ENCODE measurements at places on chromosomes 11 and 22.

DNA sequence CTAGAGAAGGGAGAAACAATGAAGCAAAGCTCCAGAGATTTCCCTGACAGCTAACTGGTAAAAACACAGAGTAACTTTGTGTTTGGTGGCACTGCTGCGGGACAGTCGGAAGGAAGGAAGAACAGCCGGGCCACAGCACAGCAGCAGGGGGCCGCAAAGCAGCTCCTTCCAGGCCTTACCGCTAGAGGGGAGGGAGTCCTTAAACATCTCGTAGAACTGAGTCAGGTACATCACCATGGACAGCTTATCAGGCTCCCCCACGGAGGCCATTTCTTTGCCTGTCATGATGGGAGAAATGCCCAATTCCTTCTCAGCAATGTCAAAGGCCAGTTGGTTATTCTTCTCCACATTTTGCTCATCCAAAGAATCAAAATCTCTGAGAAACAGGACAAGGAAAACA is 114.6 kb upstream of the BID start:
- peak; percentile 28 for DNase-seq

DNA sequence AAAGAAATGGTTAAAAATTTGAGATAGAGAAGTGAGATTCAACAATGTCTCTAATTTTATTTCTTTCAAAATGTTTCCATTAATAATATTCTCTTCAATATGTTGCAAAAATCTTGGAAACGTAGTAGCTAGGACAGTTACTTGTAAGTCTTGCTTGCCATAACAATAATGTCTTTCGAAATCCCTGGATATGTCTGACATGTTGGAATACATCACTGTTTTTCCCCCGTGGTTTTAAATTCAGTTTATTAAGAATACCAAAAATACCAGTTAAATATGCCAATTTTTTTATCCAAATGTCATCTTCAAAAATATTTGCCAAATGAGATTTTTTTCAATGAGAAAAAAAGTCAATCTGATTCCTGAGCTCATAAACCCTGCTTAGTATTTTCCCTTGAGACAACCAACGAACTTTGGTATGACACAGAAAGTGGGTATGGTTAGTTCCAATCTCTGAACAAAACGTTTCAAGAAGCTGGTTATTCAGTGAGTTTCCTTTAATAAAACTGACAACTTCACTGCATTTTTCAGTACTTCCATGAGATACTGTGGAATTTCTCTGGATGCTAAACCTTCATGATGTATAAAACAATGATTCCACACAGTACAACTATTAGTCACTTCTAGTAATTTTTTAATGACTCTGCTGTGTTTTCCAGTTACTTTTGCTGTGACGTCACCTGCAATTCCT is 36.7 kb upstream of the AMPD3 start:
- DNase-seq: peak; percentile 41

GRCh38 chr11:107583629-107584195 is 7.2 kb upstream of the ELMOD1 start:
- DNase-seq: peak; percentile 27

GRCh38 chr11:113519989-113520613 is 44.9 kb upstream of the DRD2 start:
- DNase-seq: no peak

DNA sequence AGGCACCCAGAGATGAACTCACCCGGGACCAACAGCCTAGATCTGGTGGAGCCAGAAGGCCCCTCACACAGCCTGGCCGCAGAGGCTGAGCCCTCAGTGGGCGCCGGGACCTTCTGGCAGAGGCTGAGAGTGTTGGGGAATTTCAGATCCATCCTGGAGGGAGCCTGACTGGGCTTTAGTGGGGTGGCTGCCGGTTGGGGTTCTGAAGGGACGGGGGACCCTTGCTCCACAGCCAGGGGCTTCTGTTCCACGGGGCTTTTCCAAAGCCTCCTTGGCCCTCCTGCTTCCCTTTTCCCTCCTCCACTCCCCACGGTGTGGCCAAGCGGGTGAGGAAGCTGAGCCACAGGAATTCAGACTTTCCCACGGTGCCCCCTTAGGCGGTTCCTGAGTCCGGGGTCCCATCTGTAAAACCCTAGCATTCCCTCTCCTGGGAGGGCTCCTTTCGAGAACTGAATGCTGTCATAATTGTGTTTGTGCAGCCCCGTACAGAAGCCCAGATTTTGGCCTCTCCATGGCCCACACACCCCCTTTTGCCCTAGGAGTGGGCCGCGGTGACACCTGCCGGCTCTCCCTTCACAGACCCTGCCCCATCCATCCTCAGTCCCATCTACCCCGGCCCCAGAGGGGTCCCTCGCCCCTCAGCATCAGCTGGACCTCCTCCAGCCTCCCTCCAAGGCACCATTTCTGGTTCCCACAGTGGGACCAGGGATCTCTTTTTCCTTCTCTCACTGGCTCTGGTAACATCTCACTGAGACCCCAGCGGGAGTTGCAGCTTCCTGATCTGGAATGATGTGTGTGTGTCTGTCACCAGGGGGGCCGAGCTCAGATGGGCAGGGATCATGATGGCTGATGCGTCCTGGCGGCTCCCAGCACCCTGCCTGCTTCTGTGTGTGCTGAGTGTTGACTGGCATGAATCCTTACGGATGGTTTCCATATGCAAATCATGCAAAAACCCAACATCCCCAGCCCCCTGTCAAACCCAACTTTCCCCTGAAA is 1048.4 kb downstream of the TBC1D22A start:
- DNase-seq: no peak

- no peak for DNase-seq
Measured at GRCh38 chr11:3737386-3737933, 59.9 kb downstream of the NUP98 start.
